IMR-90 (cell line): ENCODE measurements at places on chromosomes 4 and X. TPM values are rescaled to one million over a fixed set of nuclear protein-coding genes. Genes with fewer than 3 reads are reported as not detected.

TLR10 gene
- total RNA-seq = not detected in 2 replicates

BTK gene
- total RNA-seq = not detected in 2 replicates

- no peak overlapping the region for H3K27ac ChIP-seq
- H3K4me1 ChIP-seq = no peaks in the 10 kb centered on the region
- no peak for DNase-seq
- no peaks in the 10 kb centered on the region for H3K27me3 ChIP-seq
- H3K4me3 ChIP-seq = no peak overlapping the region
Measured at GRCh38 chr4:34422472-34423175, 1821.7 kb downstream of the ARAP2 start.

DNA sequence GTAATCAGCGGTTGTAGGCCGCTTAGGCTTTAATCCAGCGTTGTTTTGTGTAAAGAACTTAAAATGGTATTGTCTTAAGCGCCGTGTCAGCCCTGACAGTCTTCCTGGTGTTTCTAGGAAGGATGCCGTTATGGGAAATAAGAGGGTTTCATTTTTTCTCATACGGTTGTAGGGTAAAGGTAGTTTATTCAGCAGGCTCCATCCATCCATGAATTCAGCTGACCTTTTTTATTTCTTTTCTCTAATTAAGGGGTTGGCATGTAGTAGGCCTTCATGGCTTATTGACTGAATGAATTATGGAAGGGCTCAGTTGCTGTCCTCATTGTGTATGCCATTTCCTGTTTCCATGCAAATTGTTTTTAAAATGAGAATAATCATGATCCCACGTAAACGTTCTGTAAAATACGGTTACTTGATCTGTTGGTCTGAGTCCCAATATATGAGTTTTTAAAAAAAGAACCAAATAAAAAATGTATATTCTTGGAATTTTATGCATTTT lies 693 bp downstream of the OCIAD1 start:
- H3K4me3 ChIP-seq = peak overlapping the region; percentile 76
- H3K27ac ChIP-seq = peak overlapping the region; percentile 98
- peak; percentile 16 for DNase-seq
- no peaks in the 10 kb centered on the region for H3K4me1 ChIP-seq
- peaks cover 21% of the 10 kb centered on the region for H3K36me3 ChIP-seq

GRCh38 chr4:1882850-1883271 lies 11.7 kb downstream of the NSD2 start:
- no peaks in the 10 kb centered on the region for H3K27me3 ChIP-seq
- no peak for DNase-seq
- H3K4me3 ChIP-seq = no peak overlapping the region
- no peaks in the 10 kb centered on the region for H3K36me3 ChIP-seq
